ENCODE measurements at places on chromosomes 1 and 21.

DNA sequence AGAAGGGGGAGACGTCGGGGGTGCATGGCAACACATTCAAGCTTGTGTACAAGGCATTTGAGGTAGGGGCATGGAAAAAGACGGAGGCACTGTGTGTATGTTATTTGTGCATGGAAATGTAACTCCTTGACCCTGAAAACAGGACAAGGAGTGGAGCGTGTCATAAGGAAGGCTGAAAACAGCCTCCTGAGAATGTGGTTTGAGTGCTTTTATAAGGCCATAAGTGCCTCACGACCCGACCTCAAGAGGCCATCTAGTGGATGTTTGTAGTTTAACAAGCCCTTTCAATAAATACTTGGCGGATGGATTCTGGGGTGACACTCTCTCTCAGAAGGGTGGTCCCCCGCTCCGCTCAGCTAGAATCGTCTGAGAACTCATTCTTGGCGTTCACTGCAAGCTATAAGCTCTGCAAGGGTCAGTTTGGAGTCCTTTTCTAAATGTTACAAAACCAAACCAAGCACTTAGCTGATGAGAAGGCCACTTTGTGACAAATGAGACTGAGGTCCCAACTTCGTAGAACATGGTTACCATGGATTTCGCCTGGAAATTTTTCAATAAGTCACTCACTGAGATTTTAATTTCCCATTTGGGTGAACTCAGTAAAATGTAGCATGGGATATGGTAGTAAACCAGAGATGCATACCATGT is 38.8 kb upstream of the CLCA4 start:
- DNase-seq = no peak

- DNase-seq = no peak
Measured at GRCh38 chr1:197199923-197200271, 53.4 kb upstream of the ASPM start.

DNA sequence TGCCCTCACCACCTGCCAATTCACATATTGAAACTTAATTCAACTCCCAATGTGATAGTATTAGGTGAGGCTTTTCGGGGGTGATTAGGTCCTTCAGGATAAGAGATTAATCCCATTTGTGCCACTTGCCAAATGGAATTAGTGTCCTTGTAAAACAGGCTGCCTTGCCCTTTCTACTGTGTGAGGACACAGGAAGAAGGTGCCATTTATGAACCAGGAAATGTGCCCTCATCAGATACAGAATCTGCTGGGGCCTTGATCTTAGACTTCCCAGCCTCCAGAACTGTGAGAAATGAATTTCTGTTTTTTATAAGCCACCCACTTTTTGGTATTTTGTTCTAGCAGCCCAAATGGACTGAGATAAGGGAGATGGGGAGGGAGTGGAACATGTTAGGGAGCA is 39.1 kb upstream of the AGL start:
- no peak for DNase-seq

GRCh38 chr1:89930579-89930978 is 64.3 kb upstream of the ZNF326 start:
- DNase-seq = no peak

DNA sequence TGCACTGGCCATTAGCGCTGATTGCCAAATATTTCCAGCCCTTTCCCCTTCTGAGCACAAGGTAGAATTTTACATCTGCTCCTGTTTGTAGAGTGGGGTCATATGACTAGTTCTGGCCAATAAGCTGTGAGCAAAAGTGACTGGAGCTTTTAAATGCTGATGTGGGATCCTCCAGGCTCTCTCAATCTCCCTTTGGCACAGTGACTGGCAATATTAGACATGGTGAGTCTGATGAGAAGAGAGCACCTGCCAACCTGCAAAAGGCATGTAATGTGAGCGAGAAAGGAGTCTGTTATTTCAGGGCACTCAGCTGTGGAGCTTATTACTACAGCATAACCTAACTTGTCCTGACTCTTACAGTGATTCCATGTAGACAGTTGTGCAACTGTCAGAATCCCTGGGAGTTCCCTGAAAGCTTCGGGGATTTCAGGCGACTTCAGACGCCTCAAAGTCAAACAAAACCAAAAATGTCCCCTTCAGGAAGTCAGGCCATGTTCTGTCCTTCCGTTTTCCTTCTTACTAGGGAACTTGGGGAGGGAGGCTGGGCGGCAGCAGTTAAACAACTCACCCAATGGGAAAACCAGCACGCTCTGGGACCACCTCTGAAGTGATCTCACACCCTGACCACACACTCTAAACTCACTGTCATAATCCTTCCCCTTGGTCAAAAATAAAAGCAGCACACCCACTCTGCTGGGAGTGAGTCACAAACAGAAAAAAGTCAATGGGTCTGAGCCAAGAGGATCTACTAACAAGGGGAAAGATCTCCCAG is 3.6 kb upstream of the RASSF5 start:
- DNase-seq = peak; percentile 83

DNA sequence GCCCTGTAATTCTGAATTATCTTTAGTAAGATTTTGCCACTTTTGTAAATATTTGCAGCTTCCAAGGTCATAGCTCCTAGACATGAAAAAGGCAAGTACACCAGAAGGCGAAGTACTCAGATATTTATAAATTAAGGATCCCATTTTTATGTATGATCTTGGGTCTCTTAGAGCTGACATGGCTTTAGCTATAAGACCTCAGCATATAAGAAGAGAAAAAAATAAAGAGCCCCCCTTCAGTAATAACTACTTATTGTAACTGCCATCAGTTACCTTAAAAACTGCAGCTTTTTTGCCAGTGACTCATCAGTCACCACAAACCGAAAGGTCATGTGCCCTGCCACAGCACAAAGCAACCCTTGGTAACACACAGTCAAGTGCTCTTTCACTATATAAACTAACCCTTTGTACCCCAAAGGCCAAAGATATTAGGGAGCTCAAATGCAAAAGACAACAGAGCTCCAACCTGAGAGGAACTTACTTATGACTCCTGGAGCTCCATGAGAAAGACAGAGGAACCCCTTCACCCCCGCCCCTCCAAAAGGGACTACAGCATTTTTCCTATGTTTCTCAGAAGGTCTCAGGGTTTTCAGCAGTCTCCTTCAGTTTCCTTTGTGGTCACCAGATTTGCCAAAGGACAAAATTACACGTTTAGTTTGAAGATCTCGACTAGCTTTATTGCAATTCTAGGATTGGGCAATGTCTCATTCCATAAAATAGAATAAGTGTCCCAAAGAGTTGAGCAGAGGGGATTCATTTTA is 219.8 kb upstream of the DUSP10 start:
- DNase-seq = no peak

GRCh38 chr1:93720956-93721626 is 39.5 kb upstream of the BCAR3 start:
- DNase-seq = no peak

GRCh38 chr1:169692756-169693460 is 18.5 kb downstream of the SELL start:
- no peak for DNase-seq

GRCh38 chr1:3727042-3727824 is 25.0 kb upstream of the CCDC27 start:
- no peak for DNase-seq

DNA sequence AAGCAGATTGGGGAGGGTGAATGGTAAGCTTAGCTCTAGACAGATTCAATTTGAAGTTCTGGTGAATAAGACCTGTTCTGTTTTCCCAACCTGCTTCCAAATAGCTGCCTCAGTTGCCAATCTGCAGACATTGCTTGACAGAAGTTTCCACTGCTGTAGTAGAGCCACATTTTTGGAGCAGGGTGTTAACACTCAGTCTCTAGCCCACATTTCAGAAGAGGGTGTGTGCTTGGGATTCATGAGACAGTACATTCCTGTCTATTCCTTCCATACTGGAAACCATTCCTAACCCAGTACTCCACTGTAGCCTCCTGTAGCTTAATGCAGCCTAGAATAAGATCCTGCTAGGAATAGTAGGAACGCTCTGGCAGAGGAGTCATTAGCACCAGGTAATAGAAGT is 450.5 kb downstream of the NUF2 start:
- no peak for DNase-seq

- peak; percentile 83 for DNase-seq
Measured at GRCh38 chr1:22641906-22642636, 1.4 kb upstream of the C1QC start.

GRCh38 chr1:232425421-232425820 is 204.5 kb downstream of the SIPA1L2 start:
- DNase-seq = no peak

GRCh38 chr1:196960854-196961253 is 16.5 kb upstream of the CFHR5 start:
- DNase-seq = no peak

DNA sequence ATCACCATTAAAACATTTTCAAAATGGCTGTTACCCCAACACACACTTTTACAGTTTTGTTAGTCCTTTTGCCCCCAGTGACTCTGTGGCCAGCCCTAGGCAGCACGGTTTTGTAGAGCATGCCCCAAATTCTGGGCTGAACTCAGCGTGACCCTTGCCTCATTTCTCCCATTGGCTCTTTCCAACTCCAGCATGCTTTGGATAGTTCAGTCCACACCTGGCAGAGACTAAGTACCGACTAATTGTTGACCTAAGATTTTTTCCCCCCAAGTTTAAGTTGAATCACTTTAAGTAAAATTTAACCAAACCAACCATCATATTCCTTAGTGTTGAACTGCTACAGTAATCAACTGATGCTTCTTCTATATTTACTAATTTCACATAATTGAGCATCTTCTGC is 62.4 kb upstream of the LRRC8B start:
- DNase-seq = no peak

DNA sequence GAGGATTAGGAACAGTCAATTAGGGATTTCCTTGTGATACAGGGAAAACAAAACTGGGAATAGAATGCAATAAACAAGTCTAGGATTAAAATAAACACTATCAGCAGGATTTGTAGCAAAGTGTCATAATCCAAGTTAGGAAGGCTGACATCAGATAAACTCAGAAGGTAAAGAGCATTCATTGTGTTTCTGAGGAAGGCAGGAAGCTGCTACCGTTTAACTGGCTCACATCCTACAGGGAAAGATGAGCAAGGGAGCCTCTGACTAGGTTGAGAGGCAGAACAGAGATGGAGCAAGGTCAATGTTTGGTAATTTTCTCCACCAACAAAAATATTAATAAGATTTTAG is 124.7 kb downstream of the POU2F1 start:
- no peak for DNase-seq

DNA sequence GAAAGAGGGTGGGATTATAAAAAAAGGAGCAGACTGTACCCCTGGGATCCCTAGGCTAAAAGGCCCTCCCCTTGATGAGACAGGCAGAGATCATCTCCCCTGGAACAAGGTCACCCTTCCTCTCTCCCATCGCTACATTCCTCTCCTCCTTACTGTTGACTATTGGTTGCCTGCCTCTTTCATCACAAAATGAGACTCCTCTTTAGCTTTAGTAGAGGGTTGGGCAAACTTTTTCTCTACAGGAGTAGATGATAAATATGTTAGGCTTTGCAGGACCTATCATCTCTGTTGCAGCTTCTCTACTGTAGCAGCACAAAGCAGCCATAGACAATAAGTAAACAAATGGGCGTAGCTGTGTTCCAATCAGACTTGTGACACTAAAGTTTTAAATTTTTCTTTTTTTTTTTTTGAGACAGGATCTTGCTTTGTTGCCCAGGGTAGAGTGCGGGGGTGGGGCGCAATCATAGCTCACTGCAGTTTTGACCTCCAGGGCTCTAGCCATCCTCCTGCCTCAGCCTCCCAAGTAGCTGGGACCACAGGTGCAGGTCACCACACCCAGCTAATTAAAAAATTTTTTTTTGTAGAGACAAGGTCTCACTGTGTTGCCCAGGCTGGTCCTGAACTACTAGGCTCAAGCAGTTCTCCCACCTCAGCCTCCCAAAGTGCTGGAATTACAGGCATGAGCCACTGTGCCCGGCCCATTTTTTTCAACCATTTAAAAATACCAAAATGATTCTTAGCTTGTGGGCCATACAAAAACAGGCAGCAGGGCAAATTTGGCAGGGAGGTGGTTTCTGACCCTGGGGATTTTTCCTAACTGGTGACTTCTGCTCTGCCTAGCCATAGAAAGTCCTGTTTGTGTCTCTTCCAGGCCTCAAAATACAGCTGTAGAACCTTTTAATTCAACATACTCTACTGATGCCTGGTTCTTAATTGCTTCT is 15.1 kb downstream of the MCL1 start:
- DNase-seq = peak; percentile 71

DNA sequence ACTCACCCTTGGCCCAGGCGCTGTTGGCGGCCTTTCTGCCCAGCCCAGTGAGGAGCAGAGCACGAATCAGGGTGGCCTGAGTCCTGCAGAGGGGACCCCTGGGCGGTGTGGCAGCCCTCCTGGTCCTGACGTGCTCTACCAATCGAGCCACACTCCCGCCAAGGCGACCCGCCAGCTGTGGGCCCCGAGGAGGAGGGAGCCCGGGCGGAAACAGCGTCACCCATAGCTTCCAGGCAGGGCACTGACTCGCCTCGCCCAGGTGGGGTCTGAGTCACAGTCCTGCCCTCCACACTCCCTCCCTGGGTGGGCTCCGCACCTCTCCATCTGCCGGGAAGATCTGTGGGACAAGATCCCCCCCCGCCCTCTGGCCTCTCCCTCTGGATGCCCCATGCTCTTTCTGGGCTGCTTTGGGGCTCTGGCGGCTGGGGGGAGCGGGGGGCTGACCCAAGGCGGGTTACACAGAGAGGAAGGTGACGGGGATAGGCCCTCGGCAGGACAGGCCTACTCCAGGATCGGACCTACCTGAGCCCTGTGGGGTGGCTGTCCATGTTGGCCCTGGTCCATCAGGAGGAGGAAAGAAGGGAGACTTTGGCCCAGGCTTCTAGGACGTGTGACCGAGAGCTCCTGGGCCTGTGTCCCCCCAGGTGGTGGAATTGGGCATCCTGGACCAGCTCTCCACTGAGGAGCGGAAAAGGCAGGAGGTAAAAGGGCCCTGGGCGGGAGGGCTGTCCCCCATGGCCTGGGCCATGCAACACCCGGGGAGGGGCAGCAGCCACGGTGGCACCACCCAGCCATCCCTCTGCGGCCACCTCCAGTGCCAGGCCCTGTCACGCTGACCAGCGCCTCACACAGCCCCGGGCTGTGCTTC is 14.0 kb downstream of the ARHGEF16 start:
- DNase-seq = no peak
